ENCODE measurements at places on chromosomes 12 and 14.

DNA sequence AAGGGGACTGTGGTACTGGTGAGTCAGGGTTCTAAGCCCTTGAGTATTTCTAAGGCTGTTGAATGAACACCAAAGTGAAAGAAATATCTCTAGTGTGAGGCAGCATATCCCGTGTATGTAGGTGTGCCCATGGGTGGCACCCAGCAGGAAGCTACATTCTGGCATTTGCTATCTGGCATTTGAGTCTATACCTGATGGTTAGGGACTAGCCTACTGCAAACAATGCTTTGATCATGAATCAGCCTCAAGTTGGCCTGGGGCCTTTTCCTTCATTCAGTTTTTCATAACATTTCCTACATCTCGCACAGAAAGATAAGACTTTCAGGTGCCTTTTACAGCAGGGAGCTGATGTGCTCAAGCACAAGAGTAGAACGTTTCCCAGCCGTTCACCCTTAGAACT, 85.7 kb upstream of the E2F7 start:
- H3K36me3 ChIP-seq: no peaks in the 10 kb centered on the region
- DNase-seq: no peak
- H3K27me3 ChIP-seq: no peaks in the 10 kb centered on the region
- no peak overlapping the region for H3K4me3 ChIP-seq
- no peaks in the 10 kb centered on the region for H3K4me1 ChIP-seq
- no peak overlapping the region for H3K27ac ChIP-seq

DNA sequence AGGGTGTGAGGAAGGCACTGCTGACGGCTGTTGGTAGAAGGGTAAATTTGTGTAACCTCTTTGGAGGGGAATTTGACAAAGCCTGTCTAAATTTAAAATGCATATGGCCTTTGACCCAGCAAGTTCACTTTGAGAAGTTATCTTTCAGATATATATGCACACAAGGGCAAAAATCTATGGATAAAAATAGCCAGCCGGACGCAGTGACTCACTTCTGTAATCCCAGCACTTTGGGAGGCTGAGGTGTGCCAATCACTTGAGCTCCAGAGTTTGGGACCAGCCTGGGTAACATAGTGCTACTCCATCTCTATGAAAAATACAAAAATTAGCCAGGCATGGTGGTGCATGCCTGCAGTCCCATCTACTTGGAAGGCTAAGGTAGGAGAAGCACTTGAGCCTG, 13.4 kb downstream of the UBC start:
- no peak overlapping the region for H3K27ac ChIP-seq
- no peaks in the 10 kb centered on the region for H3K36me3 ChIP-seq
- no peaks in the 10 kb centered on the region for H3K27me3 ChIP-seq
- DNase-seq: no peak
- no peak overlapping the region for H3K4me3 ChIP-seq
- peaks cover 27% of the 10 kb centered on the region for H3K4me1 ChIP-seq

DNA sequence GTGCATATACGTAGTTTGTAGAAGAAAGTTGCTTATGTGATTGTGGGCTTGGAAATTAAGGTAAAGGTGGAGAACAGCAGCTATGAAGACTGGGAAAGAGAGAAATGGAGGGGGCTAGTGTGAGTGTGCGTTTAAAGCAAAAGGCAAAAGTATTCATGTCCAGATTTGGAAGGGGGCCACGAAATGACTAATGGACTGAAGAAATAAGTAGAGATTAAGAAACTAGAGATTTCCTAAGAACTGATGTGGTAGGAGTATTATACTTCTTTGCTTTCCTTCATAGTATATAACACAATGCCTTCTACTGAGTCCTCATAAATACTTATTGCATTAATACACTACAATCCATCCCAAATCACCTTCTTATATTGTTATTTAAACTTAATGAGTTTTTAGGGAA, 298.6 kb upstream of the NOVA1 start:
- H3K36me3 ChIP-seq: no peaks in the 10 kb centered on the region
- H3K4me3 ChIP-seq: no peak overlapping the region
- DNase-seq: no peak

DNA sequence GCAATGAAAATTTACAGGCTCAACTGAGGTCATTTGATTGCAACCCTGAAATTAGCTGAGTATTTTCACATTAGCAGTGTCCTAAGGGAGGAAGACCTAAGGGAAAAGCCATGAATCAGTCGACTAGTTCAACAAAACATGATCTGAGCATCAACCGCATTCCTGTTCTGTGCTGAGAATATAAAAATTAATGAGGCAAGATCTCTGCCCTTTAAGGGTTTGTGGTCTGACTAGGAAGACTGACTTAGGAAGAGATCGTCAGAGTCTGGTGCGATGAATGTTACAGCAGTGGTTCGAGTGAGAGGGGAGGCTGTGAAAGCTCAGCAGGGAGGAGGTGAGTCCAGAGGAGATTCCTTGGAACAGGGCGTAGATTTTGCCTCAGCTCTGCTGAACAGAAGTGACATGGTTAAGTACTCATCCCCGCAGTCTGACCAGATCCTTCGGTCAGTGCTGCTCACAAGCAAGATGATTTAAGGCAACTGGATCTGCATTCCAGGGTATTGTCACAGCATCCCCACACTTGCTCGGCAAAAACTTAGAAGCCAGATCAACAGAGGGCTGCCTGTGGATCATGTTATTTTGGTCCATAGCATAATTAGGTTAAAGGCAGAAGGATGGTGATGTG, 49.6 kb downstream of the BMAL2 start:
- H3K4me1 ChIP-seq: no peaks in the 10 kb centered on the region
- H3K4me3 ChIP-seq: no peak overlapping the region
- no peak for DNase-seq
- no peaks in the 10 kb centered on the region for H3K27me3 ChIP-seq
- H3K27ac ChIP-seq: no peak overlapping the region

DNA sequence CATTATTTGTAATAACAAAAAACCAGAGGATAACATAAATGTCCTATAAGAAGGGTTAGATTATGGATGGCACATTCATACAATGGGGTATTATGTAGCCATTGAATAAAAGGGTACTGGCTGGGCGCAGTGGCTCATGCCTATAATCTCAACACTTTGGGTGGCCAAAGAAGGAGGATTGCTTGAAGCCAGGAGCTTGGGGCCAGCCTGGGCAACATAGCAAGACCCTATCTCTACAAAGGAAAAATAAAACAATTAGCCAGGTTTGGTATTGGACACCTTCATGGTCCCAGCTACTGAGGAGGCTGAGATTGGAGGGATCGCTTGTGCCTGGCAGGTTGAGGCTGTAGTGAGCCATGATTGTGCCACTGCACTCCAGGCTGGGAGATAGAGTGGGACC, 14.8 kb downstream of the PTPN11 start:
- no peak overlapping the region for H3K27ac ChIP-seq
- no peak overlapping the region for H3K4me3 ChIP-seq
- H3K27me3 ChIP-seq: no peaks in the 10 kb centered on the region
- H3K4me1 ChIP-seq: peaks cover 9% of the 10 kb centered on the region
- no peaks in the 10 kb centered on the region for H3K36me3 ChIP-seq
- no peak for DNase-seq

DNA sequence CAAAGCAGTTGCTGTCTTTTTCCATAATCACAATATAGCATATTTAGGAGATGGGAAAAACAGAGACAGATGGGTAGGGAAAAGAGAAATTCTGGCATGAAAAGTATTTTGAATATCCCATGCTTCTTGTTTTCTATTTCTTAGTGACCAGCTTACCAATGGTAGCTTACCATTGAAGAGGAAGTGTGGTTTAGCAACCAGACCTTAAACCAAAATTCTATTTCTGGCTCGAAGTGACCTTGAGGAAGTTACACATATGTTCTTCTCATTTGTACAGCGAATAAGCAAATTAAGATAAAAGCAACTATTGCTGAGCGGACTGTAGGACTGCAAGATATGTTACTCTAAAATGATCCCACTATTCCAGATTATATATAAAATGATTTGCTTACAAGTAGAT, 82.9 kb downstream of the FGD4 start:
- H3K27ac ChIP-seq: no peak overlapping the region
- no peaks in the 10 kb centered on the region for H3K36me3 ChIP-seq
- H3K4me3 ChIP-seq: no peak overlapping the region
- H3K27me3 ChIP-seq: no peaks in the 10 kb centered on the region
- no peak for DNase-seq
- H3K4me1 ChIP-seq: peaks cover 5% of the 10 kb centered on the region

- peaks cover 70% of the 10 kb centered on the region for H3K4me1 ChIP-seq
- no peaks in the 10 kb centered on the region for H3K36me3 ChIP-seq
- no peak overlapping the region for H3K4me3 ChIP-seq
- peak overlapping the region; percentile 80 for H3K27ac ChIP-seq
- DNase-seq: no peak
Observed at GRCh38 chr12:3103806-3104205, 26.6 kb downstream of the TSPAN9 start.

All from vagina (tissue), 2 donors.